H4 (cell line): ENCODE measurements at places on chromosomes 1 and 21. TPM values are rescaled to one million over a fixed set of nuclear protein-coding genes. Genes with fewer than 3 reads are reported as not detected.
A peak's percentile ranks its signal among the peaks of the same experiment; 100 is the strongest.

DNA sequence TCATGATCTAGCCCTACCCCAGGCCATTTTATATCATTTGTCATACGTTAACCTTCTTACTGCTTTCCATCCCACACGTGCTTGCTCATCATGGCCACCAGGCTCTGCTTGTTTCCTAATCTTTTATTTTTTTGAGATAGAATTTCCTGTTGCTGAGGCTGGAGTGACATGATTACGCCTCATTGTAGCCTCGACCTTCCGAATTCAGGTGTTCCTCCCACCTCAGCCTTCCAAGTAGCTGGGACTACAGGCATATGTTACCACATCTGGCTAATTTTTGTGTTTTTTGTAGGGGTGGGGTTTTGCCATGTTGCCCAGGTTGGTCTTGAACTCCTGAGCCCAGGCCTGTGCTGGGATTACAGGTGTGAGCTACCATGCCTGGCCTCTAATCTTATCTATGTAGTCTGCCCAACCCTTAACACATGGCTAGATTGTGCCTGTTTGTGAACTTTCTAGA is 3.3 kb downstream of the UAP1 start:
- DNase-seq, result no peak

The C1QA gene
- not detected in 2 replicates for total RNA-seq

The LRRC53 gene
- not detected in 2 replicates for total RNA-seq

DNA sequence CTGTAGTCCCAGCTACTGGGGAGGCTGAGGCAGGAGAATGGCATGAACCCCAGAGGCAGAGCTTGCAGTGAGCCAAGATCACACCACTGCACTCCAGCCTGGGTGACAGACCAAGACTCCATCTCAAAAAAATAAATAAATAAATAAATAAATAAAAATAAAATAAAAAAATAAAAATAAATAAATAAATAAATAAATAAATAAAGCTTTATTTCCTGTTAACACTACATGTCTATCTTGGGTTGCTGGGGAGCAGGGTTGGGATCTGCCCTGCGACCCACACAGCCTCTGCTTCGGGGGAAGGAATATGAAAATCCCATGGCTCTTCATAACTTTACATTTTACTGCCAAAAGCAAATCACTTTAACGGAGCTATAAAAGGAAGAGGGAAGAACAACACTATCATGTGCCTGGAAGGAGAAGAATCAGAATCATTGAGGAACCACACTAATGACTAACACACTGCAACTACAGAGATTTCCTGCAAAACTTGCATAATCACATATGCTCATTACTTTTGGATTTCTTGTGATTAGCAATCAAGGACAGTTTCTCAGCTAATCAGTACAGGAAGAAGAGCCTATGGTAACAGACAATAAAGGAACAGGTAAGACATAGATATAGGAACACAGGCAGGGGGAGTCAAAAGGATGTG is 72.8 kb upstream of the CD55 start:
- no peak for DNase-seq

GRCh38 chr1:109910963-109911798 is 532 bp downstream of the CSF1 start:
- DNase-seq, result no peak

The LRRC39 gene
- 0.06 TPM in 1 of 2 replicates, not detected in the other for total RNA-seq

- peak; percentile 30 for DNase-seq
Observed at GRCh38 chr1:53765657-53766056, 26.7 kb upstream of the GLIS1 start.

The C1orf87 gene
- not detected in 2 replicates for total RNA-seq

The UBE2Q1 gene
- 34.9 and 35.7 TPM in 2 replicates for total RNA-seq

- DNase-seq, result no peak
Observed at GRCh38 chr1:4462831-4463484, 191.5 kb upstream of the AJAP1 start.

GRCh38 chr1:31199236-31199790 is 40.4 kb downstream of the NKAIN1 start:
- DNase-seq, result no peak

The CORT gene
- 0.41 TPM in 1 of 2 replicates, not detected in the other for total RNA-seq

- no peak for DNase-seq
Observed at GRCh38 chr1:24619376-24619775, 23.7 kb upstream of the SRRM1 start.

- DNase-seq, result no peak
Observed at GRCh38 chr1:12771186-12771585, 2.4 kb upstream of the PRAMEF12 start.

DNA sequence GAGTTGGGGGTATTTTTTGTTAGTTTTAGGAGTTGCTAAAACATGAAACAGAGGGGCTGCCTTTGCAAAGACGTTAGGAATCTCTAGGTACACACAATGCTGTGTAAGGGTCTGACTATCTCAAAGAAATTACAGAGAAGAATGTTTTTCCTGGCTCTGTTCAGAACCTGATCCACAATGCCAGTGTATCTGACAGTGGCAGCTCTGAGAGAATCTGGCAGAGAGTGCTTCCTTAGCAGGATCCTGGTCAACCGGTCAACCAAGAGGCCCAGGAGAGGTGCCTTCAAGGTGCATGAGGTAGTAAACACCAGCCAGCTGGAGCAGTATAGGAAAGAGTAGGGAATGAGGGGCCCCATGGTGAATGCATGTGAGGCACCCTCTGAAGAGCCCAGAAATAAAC is 40.9 kb upstream of the RGS1 start:
- DNase-seq, result no peak

DNA sequence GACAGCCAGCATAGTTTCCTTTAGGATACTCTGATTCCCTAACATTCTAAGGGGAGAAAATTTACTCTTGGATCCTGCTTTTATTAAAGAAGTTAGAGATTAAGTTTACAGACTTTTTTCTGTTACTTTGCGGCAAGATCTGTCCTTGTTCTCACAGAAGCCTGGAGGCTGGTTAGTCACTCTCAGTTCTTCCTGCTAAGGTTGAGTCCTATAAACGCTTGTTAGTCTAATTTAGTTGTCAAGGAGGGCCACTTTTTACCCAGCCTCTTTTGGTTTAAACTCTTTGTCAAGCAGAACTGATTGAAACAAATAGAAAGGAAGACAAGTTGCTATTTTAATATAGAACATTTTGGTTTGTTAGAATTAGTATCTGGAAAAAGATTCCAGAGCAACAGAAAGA is 89.7 kb downstream of the C21orf91 start:
- DNase-seq, result no peak

The FGR gene
- not detected in 2 replicates for total RNA-seq

- peak; percentile 74 for DNase-seq
Observed at GRCh38 chr1:44810101-44810761, 1.9 kb downstream of the BTBD19 start.

- no peak for DNase-seq
Observed at GRCh38 chr1:46444466-46444865, 45.2 kb upstream of the DMBX1 start.

- DNase-seq, result peak; percentile 76
Observed at GRCh38 chr1:113396585-113396984, 6.3 kb downstream of the MAGI3 start.

The CCDC185 gene
- not detected in 2 replicates for total RNA-seq

DNA sequence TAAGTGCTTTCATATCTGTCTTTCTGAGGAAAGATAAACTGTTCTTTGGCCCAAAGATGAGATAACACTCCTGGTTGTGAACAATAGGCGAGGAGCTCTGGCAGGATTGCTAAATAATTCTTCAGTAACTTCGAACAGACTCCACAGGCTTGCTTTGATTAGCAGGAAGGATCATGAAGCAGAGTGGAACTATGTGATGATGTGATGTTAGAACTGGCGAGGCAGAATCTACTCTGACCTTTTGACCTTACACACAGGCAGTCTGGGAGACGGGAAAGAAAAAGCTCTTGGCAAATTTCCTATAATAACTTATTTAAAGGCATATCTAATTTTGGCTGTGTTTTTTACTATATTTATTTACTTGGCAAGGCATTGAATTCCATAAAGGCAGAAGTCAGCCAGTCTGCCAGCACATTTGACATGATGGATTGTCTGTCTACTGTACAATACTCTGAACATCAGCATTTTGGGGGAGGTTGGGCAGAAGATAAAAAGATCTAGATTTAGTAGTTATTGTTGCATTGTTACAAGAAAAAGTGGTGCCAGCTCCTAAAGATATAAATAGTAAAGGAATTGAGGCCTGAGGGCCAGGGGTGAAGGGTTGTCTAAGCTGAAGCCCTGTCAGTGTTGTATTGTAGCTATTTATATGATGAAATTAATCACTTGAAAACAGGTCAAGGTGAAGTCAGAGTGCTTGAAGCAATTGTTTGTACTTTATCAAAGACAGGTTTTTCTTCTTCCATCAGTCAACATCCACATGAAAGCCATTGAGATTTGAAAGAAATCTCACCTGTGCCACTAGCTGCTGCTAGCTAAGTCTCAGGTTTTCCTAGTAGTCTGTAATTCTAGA is 708.8 kb downstream of the LTN1 start:
- peak; percentile 15 for DNase-seq

GRCh38 chr1:200998323-200998722 is 25.2 kb downstream of the KIF21B start:
- DNase-seq, result no peak

DNA sequence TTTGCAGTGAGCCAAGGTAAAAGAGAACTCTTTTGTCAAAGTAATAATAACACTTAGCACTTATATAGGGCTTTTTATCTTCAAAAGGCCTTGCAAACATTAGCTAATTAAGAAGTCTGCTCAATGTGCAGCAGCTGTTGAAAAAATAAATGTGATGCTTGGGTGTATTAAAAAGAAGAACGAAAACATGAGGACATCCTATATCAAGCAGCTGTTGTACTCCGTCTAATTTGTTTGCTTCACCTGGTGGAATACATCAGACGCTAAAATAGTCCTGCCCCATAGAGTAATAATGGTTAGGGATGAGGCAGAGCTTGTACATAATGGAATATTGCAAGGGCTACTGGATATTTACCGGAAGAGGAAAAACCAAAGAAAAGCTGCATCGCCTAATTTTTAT is 299.5 kb downstream of the ST6GALNAC3 start:
- no peak for DNase-seq

The CHD5 gene
- total RNA-seq, result 0.04 TPM in 2 replicates

DNA sequence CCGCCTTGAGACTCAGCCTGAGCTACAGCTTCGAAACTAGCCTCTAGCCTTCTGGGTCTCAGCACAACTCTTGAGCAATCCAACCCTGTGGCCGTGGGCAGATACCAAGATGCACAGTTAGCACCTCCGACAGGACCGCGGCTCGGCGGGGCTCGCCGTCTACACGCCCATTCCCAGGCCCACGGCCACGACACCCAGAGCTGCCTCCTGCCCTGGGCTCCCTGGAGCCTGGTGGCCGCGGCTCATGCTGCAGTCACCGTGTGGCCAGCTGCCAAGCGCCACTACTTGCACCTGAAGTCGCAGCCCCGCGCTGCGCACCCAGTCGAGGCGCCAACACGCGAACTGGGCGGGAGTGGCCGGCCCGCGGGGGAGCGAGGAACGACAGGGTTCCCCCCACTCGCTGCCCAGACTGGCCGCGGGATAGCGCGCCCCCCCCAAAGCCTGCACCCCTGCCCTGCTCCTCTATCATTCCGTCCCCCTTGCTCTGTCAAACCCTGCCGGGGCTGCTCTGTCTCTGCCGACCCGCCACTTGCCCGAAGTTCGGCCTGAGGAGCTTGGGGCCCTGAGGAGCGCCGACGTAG is 729 bp upstream of the CDCA8 start:
- peak; percentile 24 for DNase-seq

GRCh38 chr21:44592446-44593311 is at the start of gene KRTAP10-6:
Gene KRTAP10-6, minus strand, starts transcription at chr21:44592505. Its CDS starts 21 bp downstream, at chr21:44592484.
- DNase-seq, result no peak

DNA sequence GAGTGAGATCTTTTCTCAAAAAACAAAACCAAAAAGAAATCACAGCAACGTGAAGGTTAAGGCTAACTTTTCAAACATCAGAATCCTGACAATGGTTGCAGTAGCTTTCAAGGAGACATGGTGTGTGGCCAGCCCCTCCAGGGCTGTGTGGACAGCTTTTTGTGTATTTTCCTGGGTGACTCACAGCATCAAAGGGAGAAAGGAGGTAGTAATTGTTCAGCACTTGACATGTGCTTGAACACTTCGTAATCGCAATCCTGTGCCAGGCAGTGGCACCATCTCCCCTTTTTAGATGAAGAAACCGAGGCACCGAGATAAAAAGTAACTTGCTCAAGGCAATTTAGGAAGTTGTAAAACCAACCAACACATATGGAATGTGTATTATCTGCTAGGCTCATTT is 10.3 kb downstream of the NBL1 start:
- no peak for DNase-seq

GRCh38 chr1:201516511-201517127 is 9.7 kb upstream of the CSRP1 start:
- no peak for DNase-seq

- DNase-seq, result no peak
Observed at GRCh38 chr1:53074313-53075154, 12.5 kb downstream of the PODN start.

The NECTIN4 gene
- 0.14 TPM in 1 of 2 replicates, not detected in the other for total RNA-seq

DNA sequence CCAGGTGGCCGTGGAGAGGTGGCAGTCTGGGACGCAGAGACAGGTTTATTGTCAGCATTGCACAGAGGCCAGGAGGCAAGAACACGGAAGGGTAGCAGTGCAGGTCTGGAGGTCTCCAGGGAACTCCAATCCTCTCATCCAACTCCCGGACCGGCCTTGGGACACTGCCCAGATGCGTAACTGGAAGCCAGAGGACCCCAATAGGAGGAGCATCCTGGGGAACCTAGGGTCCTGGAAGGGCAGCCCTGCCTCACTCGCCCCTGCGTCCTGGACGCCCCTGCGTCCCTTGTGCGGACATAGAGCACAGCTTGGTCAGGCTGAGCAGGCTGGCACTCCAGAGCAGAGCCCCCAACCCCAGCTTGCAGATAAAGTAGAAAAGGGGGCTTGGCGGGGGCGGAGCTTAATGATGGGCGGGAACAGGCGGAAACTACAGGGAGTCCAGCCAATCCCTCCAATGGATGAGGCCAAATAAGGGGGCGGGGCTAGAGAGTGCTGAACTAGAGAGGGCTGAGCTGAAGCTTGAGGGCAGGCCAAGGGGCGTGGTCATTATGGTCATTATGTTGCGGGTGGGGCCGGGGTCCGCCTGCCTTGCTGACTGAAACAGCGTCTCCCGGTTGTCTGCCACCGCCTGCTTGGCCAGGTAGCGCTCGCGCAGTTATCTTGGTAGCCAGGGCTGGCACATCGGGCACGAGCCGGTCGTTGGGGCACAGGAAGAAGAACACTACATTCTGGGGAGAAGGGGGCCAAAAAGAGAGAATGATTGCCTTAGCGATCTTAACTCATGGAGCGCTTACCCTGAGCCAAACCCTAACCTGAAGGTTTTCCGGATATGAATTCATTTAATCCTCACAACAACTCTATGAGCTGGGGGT is 3.7 kb upstream of the ARHGEF19 start:
- DNase-seq, result no peak

- peak; percentile 8 for DNase-seq
Observed at GRCh38 chr1:98920441-98921110, 84.1 kb downstream of the PLPPR5 start.

DNA sequence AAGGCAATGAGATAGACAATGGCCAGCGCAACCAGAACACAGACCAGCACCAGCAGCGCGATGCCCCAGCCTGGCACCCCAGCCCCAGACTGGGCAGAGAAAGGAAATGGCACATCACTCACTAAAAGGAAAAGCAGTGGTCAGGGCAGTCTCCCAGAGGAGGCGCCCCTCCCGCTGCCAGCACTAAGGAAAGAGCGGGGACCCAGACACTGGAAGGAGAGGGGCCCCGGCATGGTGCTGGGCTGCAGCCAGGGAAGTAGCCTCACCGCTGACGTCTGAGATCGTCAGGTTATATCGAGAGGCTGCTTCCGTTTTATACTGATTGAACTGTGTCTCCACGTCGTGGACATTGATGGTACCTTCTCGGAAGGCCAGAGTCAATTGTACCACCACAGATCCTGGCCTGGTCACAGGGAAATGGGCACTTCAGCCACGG is 13.8 kb downstream of the TRIM46 start:
- DNase-seq, result no peak

- DNase-seq, result no peak
Observed at GRCh38 chr1:3650248-3651025, 534 bp upstream of the WRAP73 start.

The RIPPLY3 gene
- not detected in 2 replicates for total RNA-seq

GRCh38 chr1:25610822-25611630 is 5.6 kb upstream of the MAN1C1 start:
- no peak for DNase-seq
